ENCODE measurements at places on chromosomes 2 and 18.

DNA sequence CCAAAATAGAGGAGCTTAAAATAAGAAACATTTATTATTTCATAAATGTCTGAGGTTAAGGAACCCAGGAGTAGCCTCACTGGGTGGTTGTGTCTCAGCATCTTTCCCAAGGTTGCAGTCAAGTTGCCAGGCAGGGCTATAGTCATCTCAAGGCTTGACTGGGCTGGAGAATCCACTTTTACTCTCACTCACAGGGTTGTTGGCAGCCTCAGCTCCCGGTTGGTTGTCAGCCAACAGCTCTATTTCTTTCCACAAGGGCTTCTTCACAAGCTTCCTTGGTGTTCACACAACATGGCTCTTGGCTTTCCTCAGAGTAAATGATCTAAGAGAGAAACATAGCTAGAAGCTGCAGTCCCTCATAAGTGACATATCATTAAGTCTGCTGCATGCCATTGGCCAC is 55.6 kb upstream of the TEX51 start:
- no peak for DNase-seq

- no peak for DNase-seq
Observed at GRCh38 chr2:51031021-51031780, 731 bp downstream of the NRXN1 start.

GRCh38 chr18:49621301-49621700 is 59.4 kb downstream of the LIPG start:
- no peak for DNase-seq

- no peak for DNase-seq
Observed at GRCh38 chr18:68083131-68083530, 566.6 kb upstream of the DSEL start.

GRCh38 chr2:16194931-16195680 is 254.8 kb downstream of the MYCN start:
- DNase-seq, result no peak

- DNase-seq, result no peak
Observed at GRCh38 chr18:78454221-78454620, 525.4 kb upstream of the SALL3 start.

DNA sequence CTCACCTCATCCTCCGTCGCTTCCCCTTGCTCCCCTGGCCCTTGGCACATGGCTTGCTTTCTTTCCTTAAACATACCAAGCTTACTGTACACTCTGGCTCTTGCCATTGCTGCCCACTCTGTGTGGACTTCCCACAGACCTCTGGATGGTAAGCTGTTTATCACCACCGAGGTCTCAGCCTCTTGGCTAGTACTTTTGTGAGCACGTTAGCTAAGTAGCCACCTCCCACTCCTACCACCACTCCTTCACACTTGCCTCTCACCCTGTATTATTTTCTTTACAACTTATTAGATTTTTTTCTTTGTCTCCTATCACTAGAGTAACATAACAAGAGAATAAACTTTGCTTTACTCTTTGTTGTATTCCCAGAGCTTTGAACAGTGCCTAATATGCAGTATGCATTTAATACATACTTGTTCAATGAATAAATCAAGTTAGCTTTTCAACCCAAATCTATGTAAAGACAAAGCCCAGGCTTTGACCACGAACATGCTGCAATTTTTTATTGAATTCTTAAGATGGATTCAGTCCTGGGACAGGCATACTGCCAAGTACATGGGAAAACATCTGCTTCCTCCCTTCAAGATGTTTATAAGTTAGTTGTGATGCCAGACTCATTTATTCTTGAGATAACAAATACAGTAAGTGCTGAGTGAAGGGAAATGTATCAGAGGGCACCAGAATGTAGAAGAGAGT is 25.0 kb upstream of the MSGN1 start:
- DNase-seq, result no peak

DNA sequence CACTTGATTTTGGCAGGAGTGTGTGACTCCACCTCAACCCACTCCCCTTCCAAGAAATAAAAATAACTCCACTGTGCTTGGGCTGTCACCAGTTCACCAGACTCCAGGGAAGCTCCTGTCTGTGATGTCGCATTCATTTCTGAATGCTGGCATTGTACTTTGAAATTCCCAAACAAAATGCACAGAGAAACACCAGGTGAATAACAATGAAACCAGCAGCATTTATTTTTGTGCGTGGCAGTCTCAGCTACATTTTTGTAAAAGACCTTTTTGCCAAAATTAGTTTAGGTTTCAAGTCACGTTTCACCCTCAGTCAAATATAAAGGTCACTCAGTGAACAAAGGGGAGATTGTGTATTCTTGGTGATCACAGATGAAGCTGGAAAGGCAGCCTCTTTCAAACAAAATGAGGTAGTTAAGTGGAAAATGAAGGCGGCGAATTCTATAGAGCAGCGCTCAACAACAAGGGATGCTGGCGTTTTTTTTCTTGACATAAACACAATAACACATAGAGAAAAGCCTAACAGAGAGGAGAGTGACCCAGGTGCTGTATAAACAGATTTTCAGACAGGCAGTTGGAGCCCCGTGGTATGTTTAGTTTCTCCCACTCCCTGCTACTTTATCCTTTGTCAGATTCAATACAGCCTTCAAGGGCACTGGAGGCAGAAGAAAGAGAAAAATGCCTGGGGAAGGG is 210.3 kb upstream of the GCFC2 start:
- no peak for DNase-seq

GRCh38 chr2:74584088-74584645 is 29.6 kb downstream of the DOK1 start:
- DNase-seq, result no peak

- peak; percentile 66 for DNase-seq
Observed at GRCh38 chr18:26383454-26384270, 157.4 kb downstream of the TAF4B start.

- no peak for DNase-seq
Observed at GRCh38 chr18:9722691-9723090, 14.6 kb downstream of the RAB31 start.

GRCh38 chr2:27378096-27378808 is 2.3 kb downstream of the ZNF513 start:
- no peak for DNase-seq

GRCh38 chr2:129914538-129915302 is 64.7 kb upstream of the RAB6C start:
- DNase-seq, result no peak

GRCh38 chr2:213129311-213129710 is 22.1 kb downstream of the IKZF2 start:
- peak; percentile 68 for DNase-seq
